SK-N-SH (cell line): ENCODE measurements at places on chromosomes 2 and 18.

DNA sequence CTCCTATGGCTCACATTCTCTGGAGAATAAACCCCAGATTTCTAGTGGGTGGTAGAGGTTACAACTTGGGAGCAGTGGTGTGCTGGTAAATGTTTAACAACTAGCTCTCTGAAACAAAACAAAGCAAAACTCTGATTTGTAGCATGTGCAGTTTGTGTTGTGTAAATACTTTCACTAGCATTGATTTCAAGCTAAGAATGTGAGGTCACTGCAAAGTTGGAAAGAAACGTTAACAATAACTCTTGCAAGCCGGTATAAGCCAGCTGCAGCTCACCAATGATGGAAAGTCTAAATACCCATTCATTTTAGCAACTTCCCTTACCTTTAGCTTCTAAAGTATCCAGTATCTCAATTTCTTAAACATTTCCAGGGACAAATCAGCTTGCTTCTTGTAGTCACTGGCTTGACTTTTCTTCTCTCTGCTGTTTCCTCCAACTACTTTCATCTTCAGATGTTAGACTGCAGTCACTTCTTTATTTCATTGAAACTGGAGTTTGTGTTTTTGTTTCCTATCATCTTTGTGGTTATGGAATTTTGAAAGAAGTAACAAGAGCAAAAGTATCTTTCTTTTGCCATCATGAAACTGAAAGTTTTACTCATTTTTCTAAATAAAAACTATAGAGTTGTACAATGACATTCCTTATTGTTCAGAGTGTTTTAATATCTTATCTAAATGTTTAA, 140.2 kb downstream of the PLCL1 start:
- peaks cover 6% of the 10 kb centered on the region for H3K36me3 ChIP-seq
- no peak overlapping the region for H3K4me3 ChIP-seq
- no peaks in the 10 kb centered on the region; the same call in 1 of the 2 replicates for H3K4me1 ChIP-seq
- H3K27me3 ChIP-seq: no peaks in the 10 kb centered on the region
- H3K27ac ChIP-seq: no peak overlapping the region

- no peak for DNase-seq
- no peaks in the 10 kb centered on the region for H3K27me3 ChIP-seq
- H3K4me3 ChIP-seq: no peak overlapping the region
Measured at GRCh38 chr2:149173220-149173619, 134.7 kb downstream of the LYPD6B start.

- no peaks in the 10 kb centered on the region; the same call in 1 of the 2 replicates for H3K4me1 ChIP-seq
- no peak for DNase-seq
- H3K4me3 ChIP-seq: no peak overlapping the region
- no peaks in the 10 kb centered on the region for H3K27me3 ChIP-seq
Measured at GRCh38 chr2:99275882-99276281, 20.4 kb upstream of the LYG2 start.

GRCh38 chr2:54469484-54470053, 13.4 kb downstream of the SPTBN1 start:
- H3K27me3 ChIP-seq: no peaks in the 10 kb centered on the region
- H3K4me1 ChIP-seq: peaks cover 34% of the 10 kb centered on the region
- peak; percentile 51 for DNase-seq
- no peak overlapping the region for H3K4me3 ChIP-seq

GRCh38 chr2:165743442-165743841, 50.6 kb downstream of the GALNT3 start:
- no peaks in the 10 kb centered on the region for H3K4me1 ChIP-seq
- no peaks in the 10 kb centered on the region for H3K27me3 ChIP-seq
- DNase-seq: no peak
- H3K36me3 ChIP-seq: no peaks in the 10 kb centered on the region
